ENCODE measurements at places on chromosomes 4 and X. TPM values are rescaled to one million over a fixed set of nuclear protein-coding genes. Genes with fewer than 3 reads are reported as not detected.
A peak's percentile ranks its signal among the peaks of the same experiment; 100 is the strongest.

The SLITRK4 gene
- total RNA-seq = 17.0 TPM

The PRRG3 gene
- total RNA-seq = 0.20 TPM

The FREM3 gene
- 0.23 TPM for total RNA-seq

The EMCN gene
- total RNA-seq = 0.37 TPM

- H3K27ac ChIP-seq = no peak overlapping the region
- H3K4me3 ChIP-seq = no peak overlapping the region
- no peak for DNase-seq
- H3K4me1 ChIP-seq = peaks cover 2% of the 10 kb centered on the region
- H3K27me3 ChIP-seq = no peaks in the 10 kb centered on the region
These were observed 90.8 kb upstream of the OTUD4 start for GRCh38 chr4:145271194-145271593.

DNA sequence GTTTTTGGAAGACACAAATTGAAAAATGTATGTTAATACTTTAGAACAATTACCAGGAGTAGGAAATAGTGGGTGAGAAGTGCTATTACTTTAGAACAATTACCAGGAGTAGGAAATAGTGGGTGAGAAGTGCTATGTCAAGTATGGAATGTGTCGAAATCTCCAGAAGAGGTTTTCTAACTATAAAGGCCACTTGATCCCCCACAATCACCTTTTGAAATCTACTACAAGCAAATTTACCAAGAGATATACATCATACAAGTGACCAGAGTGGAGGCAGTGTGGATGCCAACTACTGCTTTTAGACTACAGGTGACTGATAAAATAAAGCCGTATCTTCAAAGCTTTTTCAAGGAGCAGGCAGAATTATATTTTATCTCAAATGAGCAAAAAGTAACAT is 43.1 kb downstream of the MAB21L2 start:
- no peak overlapping the region for H3K4me3 ChIP-seq
- H3K36me3 ChIP-seq = no peaks in the 10 kb centered on the region
- no peak overlapping the region for H3K27ac ChIP-seq
- H3K4me1 ChIP-seq = no peaks in the 10 kb centered on the region

DNA sequence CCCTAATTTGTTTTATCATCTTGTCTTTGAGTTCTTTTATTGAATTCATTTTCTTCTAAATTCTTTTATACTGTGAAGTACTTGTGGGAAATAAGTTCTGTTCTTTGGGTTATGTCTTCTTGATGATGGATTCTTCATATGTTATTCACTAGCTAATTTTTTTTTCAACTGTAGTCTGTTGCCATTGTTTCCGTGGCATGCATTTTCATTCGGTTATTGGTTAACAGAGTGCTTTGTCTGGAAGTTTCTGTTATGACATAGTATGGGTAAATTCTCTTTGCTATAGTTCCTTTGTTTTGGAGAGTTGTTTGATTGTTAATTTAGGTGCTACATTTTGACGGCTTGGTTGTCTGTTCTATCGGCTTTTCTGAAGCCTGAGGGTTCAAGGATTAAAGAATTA is 184.9 kb upstream of the AADAT start:
- H3K4me3 ChIP-seq = no peak overlapping the region
- H3K27ac ChIP-seq = no peak overlapping the region
- no peak for DNase-seq
- H3K27me3 ChIP-seq = no peaks in the 10 kb centered on the region

DNA sequence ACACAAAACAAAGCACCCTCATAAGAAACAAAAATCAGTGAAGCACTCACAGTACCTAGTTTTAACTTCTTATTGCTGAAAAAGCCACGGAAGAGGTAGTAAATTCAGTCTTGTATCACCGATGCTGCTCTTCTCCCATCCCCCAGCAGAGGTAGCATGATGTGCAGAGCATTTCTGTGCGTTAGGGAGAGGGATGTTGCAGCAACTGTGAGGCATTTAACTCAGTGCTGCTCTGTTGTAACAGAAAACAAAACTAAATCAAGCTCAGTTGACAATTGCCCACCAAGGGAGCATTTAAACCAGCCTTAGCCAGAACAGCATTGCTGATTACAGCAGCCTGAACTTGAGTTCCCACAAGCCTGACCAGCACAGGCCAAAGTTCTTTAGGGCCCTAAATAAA is 1279.7 kb upstream of the ADGRL3 start:
- DNase-seq = no peak
- no peak overlapping the region for H3K27ac ChIP-seq
- no peak overlapping the region for H3K4me3 ChIP-seq

DNA sequence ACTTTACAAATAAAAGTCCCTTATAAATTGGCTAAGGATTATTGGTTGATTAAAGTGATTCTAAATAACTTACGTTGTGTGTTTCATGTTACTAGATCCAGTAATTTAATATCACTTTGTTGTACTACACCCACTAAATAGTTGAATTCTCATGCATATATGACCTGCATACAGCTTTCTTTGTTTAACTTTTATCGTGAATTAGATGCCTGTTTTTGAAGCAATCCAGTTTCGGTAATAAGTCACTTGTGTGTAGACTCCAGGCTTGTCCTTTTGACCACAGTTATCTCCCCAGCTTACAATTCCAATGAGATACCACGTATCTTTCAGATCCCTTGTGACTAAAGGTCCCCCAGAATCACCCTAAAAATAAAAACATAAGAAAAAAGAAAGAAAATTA is 27.3 kb upstream of the TMPRSS11D start:
- peaks cover 6% of the 10 kb centered on the region for H3K4me1 ChIP-seq
- no peak for DNase-seq
- H3K27me3 ChIP-seq = no peaks in the 10 kb centered on the region
- peak overlapping the region; percentile 66 for H3K27ac ChIP-seq

GRCh38 chr4:3879681-3880614 is 113.8 kb downstream of the ADRA2C start:
- no peaks in the 10 kb centered on the region for H3K36me3 ChIP-seq
- peaks cover 27% of the 10 kb centered on the region for H3K27me3 ChIP-seq
- peak; percentile 3 for DNase-seq

GRCh38 chr4:138090150-138090917 is 151.8 kb downstream of the SLC7A11 start:
- H3K36me3 ChIP-seq = no peaks in the 10 kb centered on the region
- DNase-seq = peak; percentile 82
- H3K27ac ChIP-seq = peak overlapping the region; percentile 29
- no peaks in the 10 kb centered on the region for H3K27me3 ChIP-seq
- H3K4me3 ChIP-seq = no peak overlapping the region
